ENCODE measurements at places on chromosomes 11 and 22. TPM values are rescaled to one million over a fixed set of nuclear protein-coding genes. Genes with fewer than 3 reads are reported as not detected.

DNA sequence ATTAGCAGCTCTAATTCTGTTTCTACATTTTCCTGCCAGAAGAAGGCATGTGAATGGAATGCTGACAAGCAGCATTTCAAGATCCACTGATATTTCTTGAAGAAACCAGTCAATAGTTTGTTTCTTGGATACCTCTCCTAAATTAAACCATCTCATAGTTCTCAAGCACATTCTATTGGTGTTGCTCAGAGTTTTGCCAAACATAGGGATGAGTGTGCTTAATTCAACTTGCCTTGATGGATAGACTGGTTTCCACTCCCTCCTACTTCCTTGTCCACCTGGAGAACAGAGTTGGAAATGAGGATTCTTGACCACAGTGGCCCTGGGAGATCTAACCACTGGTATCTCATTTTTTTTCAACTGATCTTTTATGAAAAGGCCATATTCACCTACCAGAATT is 29.8 kb upstream of the DDX10 start:
- DNase-seq, result no peak

Gene NDUFS3
- 350 TPM for total RNA-seq

Gene CYTH4
- 7.0 TPM for total RNA-seq

GRCh38 chr11:61699737-61700160 is 19.6 kb downstream of the DAGLA start:
- DNase-seq, result peak; percentile 77

Gene TEF
- total RNA-seq, result 20.7 TPM

DNA sequence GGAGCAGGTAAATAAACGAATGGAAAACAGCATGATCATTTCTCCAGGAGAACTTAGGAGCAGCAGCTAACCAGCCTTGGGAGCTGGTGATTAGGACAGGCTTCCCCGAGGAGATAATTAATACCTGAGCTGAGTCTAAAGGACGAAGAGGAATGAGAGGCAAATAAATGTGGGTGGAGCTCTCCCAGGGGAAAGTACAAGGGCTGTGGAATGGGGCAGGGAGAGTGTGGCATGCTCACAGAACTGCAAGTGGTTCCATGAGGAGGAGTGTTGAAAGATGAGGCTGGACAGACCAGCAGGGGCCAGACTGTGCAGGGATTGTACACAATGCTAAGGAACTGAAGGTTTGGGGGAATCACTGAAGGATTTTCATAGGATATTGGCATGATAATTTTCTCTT is 14.2 kb upstream of the TLCD5 start:
- DNase-seq, result no peak

Gene C11orf97
- not detected for total RNA-seq

- DNase-seq, result no peak
Observed at GRCh38 chr11:1162138-1162475, 4.4 kb downstream of the MUC5AC start.

- DNase-seq, result no peak
Observed at GRCh38 chr22:41352058-41352457, 29.7 kb upstream of the TEF start.

Gene LRRN4CL
- total RNA-seq, result 3.8 TPM

- DNase-seq, result peak; percentile 48
Observed at GRCh38 chr11:116641561-116642045, 131.2 kb downstream of the BUD13 start.

- DNase-seq, result no peak
Observed at GRCh38 chr11:1219446-1219833, 3.4 kb upstream of the MUC5B start.

GRCh38 chr11:59176330-59176729 is 4.4 kb downstream of the DTX4 start:
- no peak for DNase-seq

Gene OR8D1
- not detected for total RNA-seq

GRCh38 chr11:2807801-2808241 is 77.8 kb downstream of the CDKN1C start:
- peak; percentile 41 for DNase-seq

Gene MS4A6A
- total RNA-seq, result 49.6 TPM

- DNase-seq, result peak; percentile 14
Observed at GRCh38 chr22:35418088-35418487, 18.1 kb downstream of the MCM5 start.

- DNase-seq, result no peak
Observed at GRCh38 chr11:121437018-121437685, 15.0 kb upstream of the SORL1 start.

- DNase-seq, result peak; percentile 80
Observed at GRCh38 chr11:47768101-47768612, 1.0 kb upstream of the FNBP4 start.

DNA sequence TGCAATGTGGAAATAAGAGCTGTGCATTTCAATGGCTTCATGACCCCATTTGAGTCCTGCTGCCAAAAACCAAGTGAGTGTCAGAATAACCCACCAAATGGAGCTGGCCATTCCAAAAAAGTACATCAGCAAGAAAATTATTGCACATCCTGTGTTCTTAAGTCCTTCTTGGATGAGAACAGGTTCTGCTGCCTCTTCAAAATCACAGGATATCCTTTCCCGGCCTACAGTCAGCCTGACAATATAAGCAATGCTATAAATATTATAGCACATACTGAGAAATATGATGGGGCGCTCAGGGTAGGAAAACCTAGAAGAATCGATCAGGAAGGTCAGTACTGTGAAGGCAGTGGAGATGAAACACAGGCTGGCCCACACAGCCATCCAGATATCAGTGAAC is 3.5 kb downstream of the FZD4 start:
- DNase-seq, result no peak

- DNase-seq, result no peak
Observed at GRCh38 chr11:64670975-64671374, 52.0 kb downstream of the NRXN2 start.

- peak; percentile 79 for DNase-seq
Observed at GRCh38 chr11:75532200-75533048, 6.7 kb upstream of the GDPD5 start.

GRCh38 chr11:70064008-70064725 is 13.9 kb upstream of the ANO1 start:
- no peak for DNase-seq

DNA sequence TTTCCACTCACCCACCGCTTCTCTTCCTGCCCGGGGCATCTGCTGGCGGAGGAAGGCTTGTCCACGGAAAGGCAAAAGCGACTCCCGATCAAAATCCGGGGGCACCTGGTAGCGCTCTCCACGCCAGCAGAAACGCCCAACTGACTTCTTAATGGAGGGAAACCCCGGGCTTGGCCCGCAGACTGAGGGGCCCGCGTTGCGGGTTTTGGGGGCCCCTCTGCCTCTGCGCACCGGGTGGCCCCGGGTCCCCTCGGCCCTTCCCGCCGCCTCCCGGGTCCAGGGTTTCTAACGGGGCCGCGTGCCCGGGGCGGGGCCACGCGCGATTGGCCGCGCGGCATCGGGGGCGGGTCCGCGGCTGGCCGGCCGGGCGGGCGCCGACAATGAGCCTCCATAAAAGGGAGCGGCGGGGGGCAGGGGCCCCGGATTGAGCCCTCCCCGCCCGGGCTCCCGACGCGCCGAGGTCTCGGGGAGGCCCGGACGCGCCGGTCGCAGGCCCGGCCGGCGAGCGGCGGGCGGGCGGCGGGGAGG is at the start of gene SPINDOC:
Gene SPINDOC, plus strand, starts transcription at position 422 of the 528 bp plus-strand sequence. CDS start 231 bp downstream, outside the sequence.
- DNase-seq, result peak; percentile 87

- no peak for DNase-seq
Observed at GRCh38 chr11:18726040-18726439, at the start of gene IGSF22. IGSF22 (minus strand) TSS chr11:18726188; CDS start chr11:18724236, 1,952 bp downstream.

DNA sequence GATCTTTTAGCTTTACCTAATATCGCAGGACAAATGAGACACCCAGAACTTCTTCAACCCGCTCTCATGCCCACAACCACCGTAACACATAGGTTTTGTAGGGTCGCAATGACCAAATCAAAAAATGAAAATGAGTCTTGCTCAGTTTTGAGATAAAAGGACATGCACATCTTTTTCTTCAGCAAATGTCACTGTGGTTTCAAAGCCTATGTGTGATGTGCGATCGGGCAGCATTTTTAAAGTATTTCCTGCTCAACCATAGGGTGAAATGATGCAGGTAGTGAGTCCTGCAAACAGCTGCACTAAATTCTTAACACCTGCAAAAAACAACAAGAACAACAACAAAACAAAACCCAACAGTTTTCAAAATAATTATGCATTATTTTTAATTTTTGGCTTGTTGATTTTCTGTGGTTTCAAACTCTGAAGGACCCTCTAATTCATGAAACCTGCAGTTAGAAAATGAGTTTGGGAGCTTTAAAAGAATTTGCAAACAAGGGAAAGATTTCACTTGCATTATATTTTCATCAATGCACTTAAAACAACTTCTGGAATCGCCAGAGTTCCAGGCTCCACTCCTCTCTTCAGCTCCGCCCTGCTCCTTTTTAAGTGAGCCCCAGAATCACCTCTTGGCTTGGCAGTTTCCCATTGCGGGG is 79.4 kb downstream of the PRR5L start:
- no peak for DNase-seq

Gene MOGAT2
- total RNA-seq, result 0.13 TPM

Gene RIBC2
- total RNA-seq, result not detected

DNA sequence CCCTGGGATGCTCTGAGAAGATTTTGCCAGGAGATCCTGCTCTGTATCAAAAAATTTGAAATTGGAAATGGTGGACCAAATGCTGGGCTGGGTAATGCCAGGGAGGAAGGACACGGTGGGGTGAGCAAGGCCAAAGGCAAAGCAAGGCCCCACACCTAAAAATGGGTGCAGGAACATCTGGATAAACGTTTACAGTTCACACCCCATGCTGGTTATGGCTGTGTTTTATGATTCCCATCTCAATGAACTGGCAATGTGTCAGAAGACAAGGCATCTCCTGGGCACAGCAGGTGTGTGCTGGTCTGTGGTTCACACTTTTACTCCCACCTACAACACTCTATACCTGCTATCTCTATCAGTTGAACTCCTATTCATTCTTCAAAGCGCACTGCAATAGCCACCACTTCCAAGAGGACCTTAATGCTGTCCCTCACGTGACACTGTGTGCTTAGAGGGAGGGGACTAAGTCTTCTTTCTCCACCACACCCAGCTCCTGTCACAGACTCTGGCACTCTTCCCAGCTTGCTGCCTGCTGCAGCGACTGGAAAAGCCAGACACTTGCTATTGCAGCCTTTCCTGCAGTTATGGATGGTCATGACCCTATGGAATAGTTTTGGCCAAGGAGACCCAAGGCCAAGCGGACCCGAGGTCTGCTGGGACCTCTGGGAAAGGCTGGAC is 277.5 kb downstream of the CTTN start:
- no peak for DNase-seq

GRCh38 chr11:2177076-2177475 is 5.5 kb upstream of the TH start:
- no peak for DNase-seq

- DNase-seq, result no peak
Observed at GRCh38 chr11:18844753-18845367, 53.3 kb upstream of the PTPN5 start.

- DNase-seq, result peak; percentile 74
Observed at GRCh38 chr22:41596776-41597634, 7.4 kb upstream of the PMM1 start.

- DNase-seq, result no peak
Observed at GRCh38 chr22:37823134-37823985, at the start of gene GALR3. GALR3 (plus strand) TSS chr22:37823382; CDS start chr22:37823407, 25 bp downstream.

GRCh38 chr11:106449763-106450162 is 372.3 kb downstream of the AASDHPPT start:
- no peak for DNase-seq

DNA sequence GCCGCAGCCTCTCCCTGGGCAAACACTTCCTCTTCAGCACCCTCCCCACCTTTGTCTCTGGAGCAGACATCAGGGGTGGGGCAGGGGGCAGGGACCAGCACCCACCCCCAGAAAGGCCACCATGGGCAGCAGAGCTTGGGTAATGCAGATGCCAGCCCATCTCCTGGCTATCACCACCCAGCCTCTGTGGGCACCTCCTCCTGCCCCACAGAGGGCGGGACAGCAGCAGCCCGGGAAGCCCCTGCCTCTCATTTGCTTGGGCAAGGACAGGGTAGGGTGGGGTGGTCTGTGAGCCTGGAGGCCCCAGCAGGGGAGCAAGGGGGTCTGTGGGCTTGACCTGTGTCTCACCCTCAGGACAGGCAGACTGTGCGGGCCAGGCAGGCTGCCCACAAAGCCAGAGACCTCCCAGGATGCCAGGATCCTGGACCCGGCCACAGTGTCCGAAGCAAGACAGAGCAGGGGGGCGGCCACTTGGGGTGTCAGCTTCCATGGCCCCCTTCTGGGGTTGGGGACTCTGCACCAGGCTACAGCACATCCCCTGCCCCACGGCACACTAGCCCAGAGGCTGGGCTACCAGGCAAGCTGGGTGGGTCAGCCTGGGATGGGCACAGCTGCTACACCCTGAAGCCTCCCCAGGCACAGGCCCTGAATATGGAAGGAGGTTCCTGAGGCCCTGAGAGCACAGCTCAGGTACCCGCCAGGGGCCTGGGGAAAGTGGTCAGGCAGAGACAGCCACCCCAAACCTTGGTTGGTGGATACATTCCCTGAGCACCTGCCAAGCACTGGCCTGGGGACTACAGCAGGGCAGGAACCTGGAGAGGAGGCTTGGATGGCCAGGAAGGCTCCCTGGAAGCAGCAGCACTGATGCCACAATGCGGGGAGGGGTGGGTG is 4.5 kb downstream of the RNH1 start:
- DNase-seq, result no peak

DNA sequence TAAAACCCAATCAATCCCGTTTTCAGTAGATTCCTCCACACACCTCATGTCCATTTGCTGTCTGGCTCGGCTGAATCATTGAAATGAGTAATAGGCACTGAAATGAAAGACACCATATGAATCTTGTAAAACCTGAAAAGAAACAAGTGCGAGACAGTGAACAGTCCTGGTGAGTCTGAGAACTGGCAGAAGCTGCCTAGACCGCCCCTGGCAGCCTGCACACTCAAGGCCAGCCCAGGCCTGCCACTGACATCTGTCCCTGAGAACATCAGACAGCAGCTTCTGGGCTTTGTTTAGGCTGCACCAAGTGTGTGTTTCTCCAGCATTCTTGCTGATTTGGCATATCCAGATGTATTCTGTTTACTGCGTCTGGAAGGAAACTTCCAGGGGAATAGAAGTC is 44.8 kb downstream of the ENDOD1 start:
- no peak for DNase-seq

DNA sequence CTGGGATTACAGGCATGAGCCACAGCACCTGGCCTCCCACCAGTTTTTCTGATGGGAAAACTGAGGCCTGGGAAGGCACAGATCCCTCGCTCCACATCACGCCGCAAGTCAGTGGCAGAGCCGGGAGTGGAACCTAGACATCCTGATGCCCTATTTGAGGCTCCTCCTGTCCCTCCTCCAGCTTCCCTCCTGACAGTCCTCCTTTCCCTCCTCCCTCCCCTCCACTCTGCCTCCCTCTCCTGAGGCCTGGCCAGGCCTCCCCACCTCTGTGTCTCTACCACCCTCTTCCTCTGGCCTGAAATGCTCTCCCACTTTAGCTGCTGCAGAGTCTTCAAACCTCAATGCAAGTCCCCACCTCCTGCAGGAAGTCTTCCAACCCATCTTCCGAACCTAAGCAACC is 13.3 kb upstream of the TP53I11 start:
- DNase-seq, result no peak

Gene PNPLA3
- 0.22 TPM for total RNA-seq
